SW 1271 (cell line): ENCODE measurements at places on chromosomes 1 and 21.

DNA sequence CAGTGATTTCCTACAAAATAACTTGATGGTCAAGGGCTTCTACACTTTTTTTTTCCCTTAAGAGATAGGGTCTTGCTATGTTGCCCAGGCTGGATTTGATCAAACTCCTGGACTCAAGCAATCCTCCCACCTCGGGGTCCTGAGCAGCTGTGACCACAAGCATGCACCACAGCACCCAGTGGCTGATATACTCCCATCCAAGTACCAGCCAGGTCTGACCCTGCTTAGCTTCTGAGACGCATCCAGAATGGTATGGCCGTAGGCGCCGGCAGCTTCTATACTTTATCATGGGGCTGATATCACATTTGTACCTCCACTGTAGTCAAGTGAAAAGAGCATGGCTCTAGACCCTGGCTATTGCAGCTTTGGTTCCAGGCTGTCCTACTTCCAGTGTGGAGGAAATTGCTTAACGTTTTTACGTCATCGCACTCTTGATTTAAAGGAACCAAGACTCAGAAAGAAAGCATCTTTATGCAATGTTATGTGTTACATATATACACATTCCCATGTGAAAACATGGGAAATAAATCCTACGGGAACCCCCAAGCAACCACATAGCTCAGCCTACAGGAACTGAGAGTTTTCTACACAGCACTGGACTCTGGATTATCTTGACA is 39.5 kb downstream of the PDPN start:
- no peak for DNase-seq

- DNase-seq = peak; percentile 13
These were observed 3.7 kb downstream of the BACH1 start for GRCh38 chr21:29302359-29302875.

DNA sequence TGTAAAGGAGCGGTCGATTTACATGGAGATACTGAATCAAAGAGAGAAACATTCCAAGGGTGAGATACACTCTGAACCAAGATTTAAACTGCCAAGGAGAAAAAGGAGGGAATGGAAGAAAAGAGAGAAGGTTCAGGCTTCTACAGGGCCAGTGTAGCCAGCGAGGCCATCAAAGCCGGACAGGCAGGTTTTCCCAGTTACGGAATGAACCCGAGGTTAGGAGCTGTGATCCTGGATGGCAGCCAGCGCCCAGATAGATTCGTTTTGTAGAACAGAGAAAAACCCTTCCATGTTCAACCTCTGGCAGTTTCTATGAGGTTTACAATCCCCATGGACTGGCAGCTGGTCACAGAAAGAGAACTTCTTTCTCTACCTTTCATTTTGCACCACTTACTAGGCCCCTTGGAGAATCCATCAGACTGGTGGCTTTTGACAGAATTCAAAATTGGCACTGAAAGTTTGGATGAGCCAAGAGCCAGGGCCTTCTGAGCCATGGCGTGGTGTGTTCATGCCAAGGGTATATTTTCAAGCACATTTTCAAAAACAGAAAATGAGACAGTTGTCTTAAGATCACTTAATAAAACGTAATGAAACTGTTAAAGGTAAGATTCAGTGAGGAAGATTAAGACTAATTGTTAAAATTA is 171.5 kb downstream of the RUNX1 start:
- DNase-seq = no peak

DNA sequence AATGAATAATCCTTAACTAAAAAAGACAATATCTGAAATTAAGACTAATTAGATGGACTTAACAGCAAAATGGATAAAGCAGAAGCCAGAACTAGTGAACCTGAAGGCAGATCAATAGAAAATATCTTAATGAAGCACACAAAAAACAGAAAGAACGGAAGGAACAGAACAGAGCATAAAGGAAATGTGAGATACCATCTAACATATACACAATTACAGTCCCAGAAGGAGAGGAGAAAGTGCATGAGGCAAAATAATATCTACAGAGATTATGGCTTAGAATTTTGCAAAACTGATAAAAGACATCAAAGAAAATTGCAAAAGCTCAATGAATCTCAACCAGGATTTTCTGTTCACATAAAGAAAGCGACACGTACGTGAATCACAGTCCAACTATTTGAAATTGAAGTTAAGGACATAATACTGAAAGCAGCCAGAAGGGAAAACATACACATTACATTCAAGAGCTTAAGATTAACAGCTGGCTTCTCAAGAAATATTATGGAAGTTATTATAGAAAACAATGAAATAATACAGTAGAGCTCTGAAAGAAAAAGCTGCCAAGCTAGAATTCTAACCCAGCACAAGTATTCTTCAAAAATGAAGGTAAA is 182.0 kb downstream of the CDC42BPA start:
- DNase-seq = no peak

- DNase-seq = no peak
These were observed 11.2 kb downstream of the MEF2D start for GRCh38 chr1:156489166-156489934.

DNA sequence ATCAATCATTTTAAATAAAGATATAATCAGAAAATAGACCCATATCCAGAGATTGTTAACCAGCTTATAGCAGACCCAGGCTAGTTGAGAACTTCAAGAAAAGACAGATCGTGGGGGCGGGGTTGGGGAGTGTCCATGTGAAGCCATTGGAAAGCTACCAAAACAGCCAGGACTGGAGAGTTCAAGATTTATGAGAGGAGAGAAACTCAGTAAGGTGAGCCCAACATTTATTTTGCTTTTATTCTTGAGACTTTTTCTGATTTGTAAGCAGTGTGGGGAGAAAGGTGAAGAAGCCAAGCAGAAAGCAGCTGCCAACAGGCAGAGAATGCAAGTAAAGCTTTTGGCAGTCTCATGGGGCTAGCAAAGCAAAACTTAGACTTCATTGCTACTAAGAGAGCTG is 179.9 kb downstream of the VPS13D start:
- no peak for DNase-seq

DNA sequence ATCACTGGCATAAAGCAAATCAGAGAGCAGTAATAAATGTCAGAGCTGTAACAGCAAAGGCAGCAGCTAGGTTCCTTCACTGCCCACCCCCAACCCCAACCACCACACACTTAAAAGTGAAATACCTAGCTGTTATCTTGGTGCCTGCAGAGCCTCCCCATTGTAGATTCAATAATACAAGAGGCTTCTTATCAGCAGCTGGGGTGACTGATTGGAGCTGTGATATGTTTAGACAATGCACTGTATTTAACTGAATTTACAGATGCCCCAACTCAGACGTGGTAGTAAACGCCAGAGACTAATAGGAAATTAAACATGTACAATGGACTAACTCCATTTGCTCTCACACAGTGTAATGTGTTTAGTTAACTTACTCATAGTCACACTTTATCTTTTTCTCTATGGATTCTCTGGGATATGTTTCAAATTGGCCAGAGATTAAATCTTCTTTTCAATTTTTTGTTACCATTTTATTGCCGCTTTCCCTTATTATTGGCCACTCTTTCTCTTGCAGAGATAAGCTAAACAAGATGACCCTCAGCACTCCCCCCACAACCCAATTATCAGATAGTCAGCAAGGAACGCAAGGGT is 117.1 kb downstream of the ESRRG start:
- DNase-seq = no peak

DNA sequence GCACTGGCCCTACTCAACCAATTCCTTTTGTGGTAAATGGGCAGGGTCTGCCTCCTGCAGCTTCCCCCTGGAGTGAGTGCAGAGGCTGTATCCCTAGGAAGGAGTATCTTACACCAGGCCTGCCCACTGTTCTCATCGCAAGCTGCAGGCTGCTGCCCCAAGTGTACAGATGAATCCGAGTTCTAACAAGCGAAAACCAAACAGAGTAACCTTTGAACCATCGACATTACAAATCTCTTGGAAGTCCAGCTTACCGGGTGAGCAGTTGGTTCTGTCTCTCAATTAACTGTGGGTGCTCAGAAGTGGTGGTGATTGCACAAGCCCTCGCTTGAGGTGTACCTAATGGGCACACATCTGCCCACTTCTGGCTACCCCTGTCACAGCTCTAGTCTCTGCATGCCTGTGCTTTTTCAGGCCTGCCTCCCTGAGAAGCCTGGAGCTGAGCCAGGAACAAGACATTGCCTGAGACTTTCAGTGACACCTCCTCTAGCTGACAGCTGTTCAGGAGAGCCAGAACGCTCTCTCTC is 22.7 kb downstream of the INAVA start:
- DNase-seq = no peak

GRCh38 chr1:41431490-41432350 is 52.8 kb downstream of the EDN2 start:
- no peak for DNase-seq

DNA sequence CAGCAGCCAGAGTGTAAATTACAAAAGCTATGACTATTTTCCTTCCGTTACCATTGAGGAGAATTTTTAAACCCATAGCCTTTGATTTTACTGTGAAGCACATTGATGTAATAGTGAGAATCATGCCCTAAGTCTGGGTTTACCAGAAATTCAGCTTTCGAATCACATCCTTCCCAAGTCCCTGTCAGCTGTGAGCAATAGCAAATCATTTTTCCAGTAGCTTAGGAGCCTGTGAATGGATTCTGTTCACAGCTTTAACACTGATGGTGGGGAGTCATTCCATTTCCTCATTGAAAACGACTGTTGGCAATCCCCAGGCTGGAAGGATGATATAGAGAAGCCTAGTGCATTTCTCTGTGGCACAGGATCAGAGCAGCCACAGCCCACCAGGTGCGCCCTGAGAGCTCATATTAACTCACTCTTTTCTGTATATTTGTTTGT is 82.2 kb upstream of the C1orf105 start:
- DNase-seq = no peak

- DNase-seq = no peak
These were observed 9.3 kb upstream of the PHGDH start for GRCh38 chr1:119702384-119702783.

DNA sequence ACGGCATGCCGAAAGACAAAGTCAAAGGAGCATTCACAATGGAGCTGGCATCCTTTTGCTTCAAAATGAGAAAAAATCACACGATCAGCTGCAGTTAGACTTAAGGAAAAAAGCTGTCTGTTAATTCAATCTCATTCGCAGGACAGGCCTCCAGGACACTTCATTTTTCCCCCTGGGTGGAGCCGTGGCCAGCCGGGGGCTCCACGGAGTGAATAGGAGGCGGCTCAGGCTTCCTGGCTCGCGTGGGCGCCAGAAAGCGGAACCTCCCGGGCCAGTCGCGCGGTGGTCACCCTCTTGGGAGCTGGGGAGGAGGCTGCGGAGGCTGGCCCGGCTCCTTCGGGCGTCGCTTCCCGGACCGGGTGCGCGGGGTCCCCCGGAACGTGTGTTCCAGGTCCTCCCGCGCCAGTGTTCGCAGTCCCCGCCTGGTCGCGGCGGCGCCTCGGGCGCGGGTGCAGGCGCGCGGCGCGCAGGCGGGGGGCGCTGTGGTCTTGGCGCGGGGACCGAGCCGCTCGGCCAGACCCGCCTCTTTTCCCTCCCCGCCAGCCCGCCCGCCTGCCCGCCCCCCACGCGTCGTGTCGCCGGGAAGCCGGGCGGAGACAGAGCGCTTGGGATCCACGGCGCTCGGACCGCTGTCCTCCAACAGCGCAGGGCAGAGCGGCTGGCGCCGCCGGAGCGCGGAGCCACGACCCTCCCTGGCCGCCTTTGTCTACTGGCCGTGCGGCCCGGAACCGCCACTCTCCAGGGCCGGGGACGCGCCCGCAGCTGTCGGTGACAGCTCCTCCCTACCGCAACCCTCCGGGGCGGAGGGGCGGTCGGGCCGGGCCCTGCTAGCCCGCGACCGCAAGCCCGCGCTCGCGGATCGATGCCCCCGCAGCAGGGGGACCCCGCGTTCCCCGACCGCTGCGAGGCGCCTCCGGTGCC is at the start of gene RHOU:
RHOU (plus strand) TSS at position 599 of the 921 bp plus-strand sequence; CDS start at position 863, 264 bp downstream.
- peak; percentile 28 for DNase-seq

DNA sequence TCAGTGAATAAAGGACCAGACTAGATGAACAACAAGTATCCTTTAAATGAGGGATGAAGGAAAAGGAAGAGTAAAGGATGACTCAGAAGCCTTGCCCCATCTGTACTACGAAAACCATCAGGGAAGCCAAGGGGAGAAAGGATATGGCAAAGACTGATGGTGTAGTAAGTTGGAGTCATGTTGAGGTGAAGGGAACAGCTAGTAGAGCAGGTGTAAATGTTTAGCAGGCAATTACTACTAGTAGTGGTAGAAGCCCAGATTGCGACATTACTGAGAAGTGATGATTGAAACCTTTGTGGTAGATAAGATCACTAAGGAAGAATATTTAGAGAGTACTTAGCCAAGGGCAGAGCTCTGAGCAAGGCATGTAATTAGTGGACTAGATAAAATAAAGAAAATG is 84.0 kb downstream of the PHTF1 start:
- DNase-seq = no peak

DNA sequence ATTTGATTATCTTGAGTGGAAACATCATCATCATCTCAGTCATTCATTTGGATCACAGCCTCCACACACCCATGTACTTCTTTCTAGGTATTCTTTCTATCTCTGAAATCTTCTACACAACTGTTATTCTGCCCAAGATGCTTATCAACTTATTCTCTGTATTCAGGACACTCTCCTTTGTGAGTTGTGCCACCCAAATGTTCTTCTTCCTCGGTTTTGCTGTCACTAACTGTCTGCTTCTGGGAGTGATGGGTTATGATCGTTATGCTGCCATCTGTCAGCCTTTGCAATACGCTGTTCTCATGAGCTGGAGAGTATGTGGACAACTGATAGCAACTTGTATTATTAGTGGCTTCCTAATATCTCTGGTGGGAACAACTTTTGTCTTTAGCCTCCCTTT is 19.3 kb downstream of the OR10R2 start:
- no peak for DNase-seq

GRCh38 chr1:231194843-231195516 is 33.1 kb downstream of the TRIM67 start:
- no peak for DNase-seq

GRCh38 chr1:169508432-169509338 is 22.9 kb upstream of the SLC19A2 start:
- no peak for DNase-seq

DNA sequence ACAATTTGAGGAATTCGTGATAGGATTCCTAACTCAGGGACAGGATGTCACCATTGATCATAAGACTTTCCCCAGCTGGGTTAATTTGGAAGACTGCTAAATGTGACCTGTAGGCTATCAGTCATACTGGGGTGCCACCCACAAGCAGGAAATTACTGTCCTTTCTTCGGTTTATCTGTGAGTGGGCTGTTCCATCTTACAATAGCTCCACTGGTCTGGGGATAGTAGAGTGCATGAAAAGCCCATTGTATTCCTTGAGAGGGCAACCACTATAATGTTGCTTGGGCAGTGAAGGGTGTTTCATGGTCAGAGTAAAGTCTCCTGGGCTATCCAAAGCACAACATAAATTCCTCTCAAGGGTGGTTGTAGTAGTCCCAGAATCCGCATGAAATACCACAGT is 1523.0 kb upstream of the B3GALT2 start:
- no peak for DNase-seq

DNA sequence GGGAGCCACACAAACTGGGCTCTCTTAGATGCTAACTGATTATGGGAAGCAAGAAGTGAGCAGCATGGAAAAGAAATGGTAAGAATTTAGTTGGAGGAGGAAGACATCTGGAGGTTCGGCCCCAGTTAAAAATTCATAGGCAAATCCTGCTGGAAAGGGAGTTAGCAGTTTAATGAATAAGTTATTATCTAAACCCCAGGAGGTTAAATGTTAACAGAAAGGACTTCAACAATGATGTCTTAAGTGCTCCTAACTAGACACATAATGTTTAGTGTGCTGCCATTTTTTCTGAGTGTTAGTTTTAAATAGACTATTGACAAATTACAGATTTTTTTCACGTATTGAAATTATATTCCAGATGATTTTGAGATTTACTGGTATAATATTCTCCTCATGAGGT is 1265.3 kb upstream of the ADGRL2 start:
- DNase-seq = no peak

GRCh38 chr21:46065215-46065913 is 32.5 kb upstream of the COL6A2 start:
- DNase-seq = no peak

GRCh38 chr1:44515416-44515815 is 110.4 kb downstream of the RNF220 start:
- DNase-seq = no peak
